ENCODE measurements at places on chromosomes 12 and 14. TPM values are rescaled to one million over a fixed set of nuclear protein-coding genes. Genes with fewer than 3 reads are reported as not detected.

DNA sequence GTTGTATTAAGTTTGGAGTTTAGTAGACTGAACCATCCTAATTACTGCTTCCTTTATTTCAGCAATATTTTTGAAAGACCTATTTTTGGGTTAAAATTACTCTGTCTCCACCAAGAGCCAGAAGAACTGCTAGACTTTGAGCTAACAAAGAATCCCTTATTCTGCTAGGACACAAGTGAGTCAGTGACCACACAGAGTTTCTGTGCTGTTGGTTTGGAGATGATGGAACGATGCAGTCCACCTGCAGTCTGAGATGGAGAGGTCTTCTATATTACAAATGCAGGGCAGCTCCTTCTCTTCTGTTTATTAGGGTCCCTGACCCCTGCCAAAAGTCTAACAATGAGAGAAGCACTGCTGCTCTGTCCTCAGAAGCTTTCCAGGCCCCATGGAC lies 6.7 kb upstream of the STXBP6 start:
- DNase-seq, result no peak

- no peak for DNase-seq
These were observed 187.3 kb downstream of the MIPOL1 start for GRCh38 chr14:37384870-37385596.

- DNase-seq, result no peak
These were observed at the start of gene SLC38A4 for GRCh38 chr12:46825591-46826414. TSS of gene SLC38A4 (minus strand) at chr12:46825997. CDS start at chr12:46793071, 32,926 bp downstream.

- DNase-seq, result peak; percentile 84
These were observed 98.5 kb downstream of the PHLDA1 start for GRCh38 chr12:75933101-75933500.

GRCh38 chr12:54135621-54136350 lies 53.0 kb downstream of the SMUG1 start:
- DNase-seq, result no peak

DNA sequence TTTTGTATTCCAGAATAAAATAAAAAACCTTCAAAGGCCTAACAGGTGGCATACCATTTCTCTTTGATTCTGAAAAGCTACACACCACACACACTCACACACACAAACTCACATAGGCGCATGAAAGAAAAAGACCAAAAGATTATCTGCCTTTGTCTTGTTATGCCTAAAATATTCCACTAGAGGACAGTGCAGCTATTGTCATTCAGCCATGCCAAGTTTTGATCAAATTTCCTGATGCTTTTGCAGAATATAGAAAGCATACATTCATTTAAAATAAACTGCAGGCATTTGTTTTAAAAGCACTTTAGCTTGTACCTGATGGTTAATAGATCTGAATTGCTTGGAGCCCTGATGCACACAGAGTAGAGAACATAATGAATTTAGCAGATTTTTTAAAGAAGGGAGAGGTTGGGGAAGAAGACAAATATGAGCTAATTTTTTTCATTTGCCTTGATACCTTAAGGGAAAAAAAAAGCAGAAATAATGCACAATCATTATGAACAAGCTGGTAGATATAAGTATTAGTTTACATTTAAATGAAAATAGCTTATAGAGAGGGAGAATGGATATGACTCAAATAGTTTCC lies 1766.9 kb upstream of the SEL1L start:
- no peak for DNase-seq

GRCh38 chr12:124804011-124804621 lies 59.5 kb downstream of the SCARB1 start:
- DNase-seq, result no peak

DNA sequence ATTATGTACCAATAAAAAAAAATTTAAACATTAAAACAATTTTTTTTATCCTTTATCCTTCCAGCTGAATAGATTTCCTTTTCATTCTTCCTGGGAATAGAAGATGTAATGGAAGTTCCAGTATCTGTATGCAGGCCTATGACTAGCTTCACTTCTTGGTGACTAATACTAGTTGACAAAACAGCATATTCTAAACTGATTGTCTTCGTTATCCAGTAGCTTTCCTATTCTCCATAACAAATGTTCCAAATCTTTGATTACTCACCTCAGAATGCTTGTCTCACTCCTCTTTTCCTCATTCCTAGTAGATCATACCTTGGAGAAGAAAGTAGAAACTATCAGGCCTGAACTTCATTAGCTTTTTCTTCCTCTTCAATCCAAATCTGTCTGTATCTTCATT lies 70.7 kb downstream of the PLEKHA5 start:
- no peak for DNase-seq

- no peak for DNase-seq
These were observed 7.5 kb upstream of the LHX5 start for GRCh38 chr12:113479216-113479589.

GRCh38 chr14:65461730-65462129 lies 49.2 kb downstream of the FUT8 start:
- DNase-seq, result no peak

SLC4A8 gene
- polyA plus RNA-seq, result 6.6 TPM

TTC7B gene
- 36.0 TPM for polyA plus RNA-seq

TAS2R19 gene
- 0.48 TPM for polyA plus RNA-seq

VWF gene
- polyA plus RNA-seq, result 0.22 TPM

ZFC3H1 gene
- 55.5 TPM for polyA plus RNA-seq

PARP2 gene
- 12.3 TPM for polyA plus RNA-seq
